NCI-H69 (cell line): ENCODE measurements at places on chromosomes 1 and 21.

GRCh38 chr1:211326528-211327345, at the start of gene TRAF5:
TRAF5 (plus strand) TSS chr1:211326833; CDS start chr1:211353240, 26,407 bp downstream.
- DNase-seq, result peak; percentile 80

- DNase-seq, result peak; percentile 24
These were observed 111.8 kb upstream of the PALMD start for GRCh38 chr1:99533909-99534637.

DNA sequence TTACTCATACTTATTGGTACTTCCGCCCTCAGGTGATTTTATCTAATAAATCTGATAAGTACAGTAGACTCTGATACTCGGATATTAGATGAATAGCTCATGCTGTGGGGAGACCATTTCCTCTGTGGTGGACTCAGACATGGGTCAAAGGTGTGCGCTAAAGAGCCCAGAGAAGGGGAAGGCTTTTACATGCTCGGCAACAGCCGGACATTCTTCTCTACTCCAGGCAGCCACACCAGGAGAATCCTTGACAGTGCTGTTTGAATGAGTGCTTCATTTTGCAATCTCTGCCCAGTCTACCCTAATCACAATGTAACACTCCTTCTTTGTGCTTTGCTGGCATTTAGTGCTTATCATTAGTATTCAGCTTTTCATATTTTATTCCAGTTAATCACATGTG, 322.2 kb upstream of the USP25 start:
- DNase-seq, result no peak

- DNase-seq, result no peak
These were observed 102.4 kb upstream of the BACE2 start for GRCh38 chr21:41065539-41065938.

- DNase-seq, result peak; percentile 24
These were observed 65.4 kb downstream of the RPE65 start for GRCh38 chr1:68384321-68384813.

- DNase-seq, result peak; percentile 88
These were observed 1963.0 kb downstream of the NCAM2 start for GRCh38 chr21:22961258-22961657.

GRCh38 chr1:94237291-94238226, at the start of gene ARHGAP29:
ARHGAP29 (minus strand) TSS chr1:94237584; CDS start chr1:94231611, 5,973 bp downstream.
- DNase-seq, result peak; percentile 90

GRCh38 chr1:111624382-111624781, 4.8 kb downstream of the RAP1A start:
- no peak for DNase-seq

DNA sequence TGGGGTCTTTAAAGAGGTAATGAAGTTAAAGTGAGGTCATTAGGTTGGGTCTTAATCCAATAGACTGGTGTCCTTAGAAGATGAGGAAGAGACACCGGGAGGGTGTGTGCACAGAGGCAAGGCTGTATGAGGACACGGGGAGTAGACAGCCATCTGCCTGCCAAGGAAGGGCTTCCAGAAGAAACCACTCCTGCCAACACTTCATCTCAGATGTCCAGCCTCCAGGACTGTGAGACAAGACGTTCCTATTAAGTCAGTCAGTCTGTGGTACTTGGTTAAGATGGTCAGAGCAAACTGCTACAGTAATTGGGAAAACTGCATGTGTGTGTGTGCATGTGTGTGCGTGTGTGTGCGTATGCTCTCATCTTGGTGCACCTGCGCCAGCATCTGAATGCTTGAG, 77.1 kb downstream of the RYR2 start:
- no peak for DNase-seq

DNA sequence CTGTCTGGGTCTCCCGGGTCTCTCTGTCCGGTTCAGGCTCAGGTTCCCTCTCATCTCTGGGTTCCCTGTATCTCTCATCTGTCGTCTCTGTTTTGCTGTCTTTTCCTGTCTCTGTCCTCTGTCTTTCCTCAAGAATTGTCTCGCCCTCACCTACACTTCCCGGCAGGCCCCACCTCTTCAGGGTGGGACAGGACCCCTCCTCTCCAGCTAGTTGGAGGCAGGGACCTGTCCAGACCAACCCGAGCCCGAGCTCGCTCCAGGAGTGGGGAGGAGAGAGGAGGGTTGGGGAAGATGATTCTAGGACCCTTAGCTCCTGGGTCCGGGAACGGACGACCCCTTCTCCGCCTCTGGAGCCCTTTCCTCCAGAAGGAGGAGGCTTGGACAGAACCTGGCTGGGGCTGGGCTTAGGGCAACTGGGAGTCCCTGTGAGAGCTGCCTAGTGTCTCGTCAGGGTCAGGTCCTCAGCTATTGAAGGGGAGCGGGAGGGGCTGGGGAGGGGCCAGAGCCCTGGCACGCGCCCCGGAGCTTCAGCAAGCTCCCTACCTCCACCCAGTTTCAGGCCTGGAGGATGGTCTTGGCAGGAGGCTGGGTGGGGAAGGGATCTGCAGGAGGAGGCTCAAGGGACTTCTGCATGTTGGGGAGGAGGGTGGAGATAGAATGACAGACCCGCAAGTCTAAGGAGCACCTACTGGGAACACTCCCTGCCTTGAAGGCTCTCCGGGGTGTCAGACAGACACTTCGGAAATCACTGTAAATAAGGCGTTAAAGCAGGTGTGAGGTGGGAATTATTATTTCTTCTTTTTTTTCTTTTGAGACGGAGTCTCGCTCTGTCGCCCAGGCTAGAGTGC, 26.3 kb upstream of the EPB41 start:
- peak; percentile 55 for DNase-seq

DNA sequence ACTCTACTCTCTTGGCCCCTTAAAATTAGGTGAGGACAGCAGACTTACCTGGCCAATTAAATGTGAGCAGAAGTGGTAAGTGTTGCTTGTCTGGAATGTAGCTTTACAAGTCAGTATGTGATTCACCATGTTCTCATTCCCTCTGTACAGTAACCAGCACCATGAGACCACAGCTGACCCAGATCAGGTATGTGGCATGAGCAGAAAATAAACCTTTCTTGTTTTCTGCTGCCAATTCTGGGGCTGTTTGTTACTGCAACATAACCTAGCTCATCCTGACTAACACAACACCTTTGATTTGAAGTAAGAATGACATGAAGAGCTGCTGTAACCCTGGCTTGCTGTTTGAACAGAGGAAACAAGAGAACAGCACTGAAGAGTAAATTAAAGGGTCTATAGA, 24.9 kb downstream of the ITPKB start:
- DNase-seq, result no peak

- DNase-seq, result no peak
These were observed 22.1 kb upstream of the EFNA1 start for GRCh38 chr1:155105604-155106011.

GRCh38 chr21:38920631-38921398, 115.1 kb downstream of the ETS2 start:
- DNase-seq, result no peak

- no peak for DNase-seq
These were observed 82.8 kb downstream of the TRIM33 start for GRCh38 chr1:114428083-114428754.

GRCh38 chr1:3775490-3776230, 3.1 kb downstream of the SMIM1 start:
- peak; percentile 88 for DNase-seq

- peak; percentile 93 for DNase-seq
These were observed 233.4 kb downstream of the DSCAM start for GRCh38 chr21:40613546-40614030.

GRCh38 chr1:240985081-240985480, 371.9 kb downstream of the RGS7 start:
- no peak for DNase-seq

DNA sequence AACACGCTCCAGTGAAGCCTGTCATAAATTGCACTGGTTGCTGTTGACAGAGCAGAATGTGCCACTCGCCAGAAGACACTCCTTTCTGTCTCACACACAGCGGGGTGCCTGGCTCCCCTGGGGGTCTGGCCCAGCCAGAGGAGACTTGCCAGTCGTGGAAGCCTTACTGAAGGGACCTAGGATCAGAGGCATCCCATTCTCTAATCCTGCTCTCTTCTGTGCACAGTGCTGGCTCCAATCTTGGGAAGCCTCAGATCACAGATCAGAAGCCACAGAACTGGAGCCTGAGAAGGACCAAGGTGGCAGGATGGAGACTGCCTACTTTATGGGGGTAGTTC, 1.4 kb downstream of the SLC9A1 start:
- peak; percentile 42 for DNase-seq

GRCh38 chr1:121544500-121544899, 359.7 kb downstream of the SRGAP2C start:
- DNase-seq, result no peak

GRCh38 chr1:228958741-228959140, 223.5 kb downstream of the RHOU start:
- no peak for DNase-seq

GRCh38 chr1:194512957-194513356, 1326.5 kb upstream of the B3GALT2 start:
- no peak for DNase-seq

- no peak for DNase-seq
These were observed 151.6 kb downstream of the GRIK3 start for GRCh38 chr1:36882536-36883285.

DNA sequence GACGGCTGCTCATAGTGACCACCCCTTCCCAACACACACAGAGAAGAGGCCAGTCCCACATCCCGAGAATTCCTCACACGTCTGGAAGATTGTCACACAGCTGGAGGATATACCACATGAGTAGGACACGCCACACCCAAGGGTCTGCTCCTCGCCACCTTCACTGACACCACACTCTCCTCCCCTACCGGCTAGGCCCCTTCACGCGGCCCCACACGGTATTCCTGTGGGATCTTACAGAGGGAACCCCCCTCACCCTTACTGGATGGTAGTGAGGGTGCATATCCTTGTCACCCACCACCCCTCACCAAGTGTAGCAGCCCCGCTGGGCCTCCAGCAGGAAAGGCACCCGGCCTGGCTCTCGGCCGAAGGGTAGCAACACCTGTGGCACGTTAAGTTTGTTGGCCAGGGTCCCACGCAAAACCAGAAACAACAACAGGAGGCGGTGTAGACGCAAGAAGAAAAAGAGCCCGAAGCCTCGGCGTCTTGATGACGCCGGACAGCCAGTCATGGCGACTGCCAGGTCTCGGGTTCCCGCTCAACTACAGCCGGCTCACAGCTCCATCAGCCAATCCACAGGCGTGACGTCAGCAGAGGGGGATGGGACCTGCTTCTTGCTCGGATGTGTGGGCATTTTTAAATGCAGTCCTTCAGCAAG, at the start of gene NUP210L:
TSS of gene NUP210L (minus strand) at position 540 of the 658 bp plus-strand sequence.
- no peak for DNase-seq

DNA sequence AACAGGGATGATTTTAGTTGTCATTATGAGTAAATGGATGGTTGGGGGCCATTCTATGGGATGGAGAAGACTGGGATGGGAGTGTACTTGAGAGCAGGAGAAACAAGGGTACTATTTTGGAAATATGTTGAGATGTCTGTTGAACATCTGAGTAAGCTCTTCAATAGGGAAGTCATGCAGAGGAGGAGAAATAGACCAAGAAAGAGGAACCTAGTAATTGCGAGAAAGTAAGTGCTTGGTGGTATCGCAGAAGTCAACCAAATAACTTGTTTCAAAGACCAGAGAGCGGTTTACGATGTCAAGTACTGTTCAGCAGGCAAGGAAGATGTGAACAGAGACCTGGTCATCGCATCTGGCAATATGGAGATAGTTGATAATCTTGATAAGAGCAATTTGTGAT, 22.4 kb upstream of the CHRM3 start:
- no peak for DNase-seq

- no peak for DNase-seq
These were observed 5.9 kb upstream of the MYOM3 start for GRCh38 chr1:24117722-24118409.

- no peak for DNase-seq
These were observed 613.3 kb downstream of the PLPP3 start for GRCh38 chr1:55965981-55966461.

- no peak for DNase-seq
These were observed 578.5 kb upstream of the ZP4 start for GRCh38 chr1:238469146-238469631.

- no peak for DNase-seq
These were observed 21.7 kb downstream of the LRRN2 start for GRCh38 chr1:204663644-204664383.

- DNase-seq, result peak; percentile 50
These were observed 26.4 kb upstream of the CLIC6 start for GRCh38 chr21:34642211-34643075.

DNA sequence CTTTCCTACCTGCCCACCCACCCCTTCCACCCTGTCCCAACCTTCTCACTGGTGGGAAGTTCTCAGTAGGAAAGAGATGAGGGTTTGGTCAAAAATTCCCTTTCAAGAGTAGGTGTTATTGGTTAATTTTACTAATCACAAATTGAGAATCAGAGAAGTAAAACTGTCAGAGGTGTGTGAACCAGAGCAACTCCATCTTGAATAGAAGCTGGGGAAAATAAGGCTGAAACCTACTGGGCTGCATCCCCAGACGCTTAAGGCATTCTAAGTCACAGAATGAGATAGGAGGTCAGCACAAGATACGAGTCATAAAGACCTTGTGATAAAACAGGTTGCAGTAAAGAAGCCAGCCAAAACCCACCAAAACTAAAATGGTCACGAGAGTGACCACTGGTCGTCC, 11.5 kb downstream of the PLA2G2D start:
- no peak for DNase-seq

- no peak for DNase-seq
These were observed 20.1 kb upstream of the COL18A1 start for GRCh38 chr21:45384656-45385548.

- no peak for DNase-seq
These were observed 26.1 kb downstream of the METTL13 start for GRCh38 chr1:171807556-171807955.

GRCh38 chr21:45698493-45699184, 55.1 kb downstream of the PCBP3 start:
- peak; percentile 15 for DNase-seq

DNA sequence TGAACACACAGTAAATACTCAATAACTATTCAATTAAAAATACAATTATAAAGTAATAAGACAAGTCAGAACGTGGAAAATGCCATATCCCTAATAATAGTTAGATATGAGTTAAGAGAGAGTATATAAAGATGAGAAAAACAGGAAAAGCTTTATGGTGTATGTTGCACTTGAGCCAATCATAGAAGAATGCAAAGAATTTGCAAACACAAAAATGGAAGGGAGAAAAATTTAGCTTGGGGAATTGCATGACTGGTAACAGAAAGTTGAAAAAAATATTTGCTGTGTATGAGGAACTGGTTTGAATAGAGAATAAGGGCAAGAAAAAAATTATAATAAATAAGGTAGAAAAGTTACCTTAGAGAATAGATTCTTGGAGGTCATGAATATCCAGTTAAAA, 739.6 kb upstream of the CXADR start:
- DNase-seq, result no peak

DNA sequence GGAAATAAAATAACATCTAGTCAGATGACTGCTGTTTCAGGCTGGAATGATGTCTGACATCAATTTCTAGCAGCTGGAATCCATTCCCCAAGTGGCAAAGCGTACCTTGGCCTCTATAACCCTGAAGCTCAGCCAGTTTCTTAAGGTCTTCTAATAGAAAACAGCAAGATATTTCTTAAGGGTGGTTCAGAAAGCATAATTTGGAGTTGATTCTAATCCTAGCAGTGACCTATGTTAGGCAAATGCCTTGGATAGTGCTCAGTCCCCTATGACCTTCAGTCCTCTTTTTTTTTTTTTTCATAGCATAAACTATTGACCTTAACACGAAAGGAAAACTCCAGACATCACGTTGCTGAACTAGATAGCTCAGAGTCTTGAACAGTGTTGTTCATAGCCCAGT, 56.5 kb downstream of the LAMC2 start:
- no peak for DNase-seq

GRCh38 chr1:243851257-243851756, 1.3 kb upstream of the AKT3 start:
- peak; percentile 71 for DNase-seq

GRCh38 chr1:43689289-43689688, 18.0 kb upstream of the ST3GAL3 start:
- DNase-seq, result no peak
